Immature natural killer cell (primary cell): ENCODE measurements at places on chromosomes 2 and 18.

- peaks cover 10% of the 10 kb centered on the region for H3K4me1 ChIP-seq
- H3K27me3 ChIP-seq, result no peaks in the 10 kb centered on the region
- H3K27ac ChIP-seq, result no peak overlapping the region
- no peak for DNase-seq
- no peak overlapping the region for H3K4me3 ChIP-seq
These were observed 114.2 kb upstream of the ZNF236 start for GRCh38 chr18:76708071-76708721.

DNA sequence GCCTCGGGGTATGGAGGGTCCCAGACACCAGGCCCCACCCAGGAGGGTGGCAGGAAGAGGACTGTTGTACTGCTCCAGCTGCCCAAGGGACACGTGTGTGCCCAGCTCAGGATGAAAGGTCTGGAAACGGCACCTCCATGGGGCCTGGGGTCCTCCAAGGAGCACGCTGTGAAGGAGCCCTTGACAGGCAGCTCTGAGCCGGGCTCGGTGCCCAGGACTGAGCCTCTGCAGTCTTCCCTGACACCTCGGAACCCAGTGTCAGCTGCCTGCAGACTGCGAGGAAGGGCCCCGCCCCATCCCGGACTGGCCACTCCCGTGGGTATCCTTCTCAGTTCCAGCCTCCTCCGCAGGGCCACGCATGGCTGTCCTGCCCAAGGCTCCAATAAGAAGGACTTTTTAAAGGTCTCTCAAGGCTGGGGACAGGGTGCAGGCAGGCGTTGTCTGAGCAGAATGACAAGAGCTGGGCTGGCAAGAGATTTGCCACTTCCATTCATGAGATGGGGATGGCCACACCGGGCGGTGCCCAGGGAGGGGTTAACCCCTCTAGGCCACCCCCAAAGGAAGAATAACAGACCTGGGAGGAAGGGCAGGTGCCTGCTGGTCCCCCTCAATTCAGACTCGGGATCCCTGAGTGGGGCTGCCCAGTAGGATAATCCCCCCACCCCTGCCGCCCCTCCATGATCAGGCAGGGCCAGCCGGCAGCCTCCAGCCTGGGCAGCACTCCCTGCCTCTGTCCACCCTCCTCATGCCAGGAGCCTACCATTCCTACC lies 8.9 kb downstream of the ECEL1 start:
- H3K27ac ChIP-seq, result no peak overlapping the region
- no peaks in the 10 kb centered on the region for H3K27me3 ChIP-seq
- no peaks in the 10 kb centered on the region for H3K4me1 ChIP-seq
- H3K36me3 ChIP-seq, result no peaks in the 10 kb centered on the region
- no peak for DNase-seq

DNA sequence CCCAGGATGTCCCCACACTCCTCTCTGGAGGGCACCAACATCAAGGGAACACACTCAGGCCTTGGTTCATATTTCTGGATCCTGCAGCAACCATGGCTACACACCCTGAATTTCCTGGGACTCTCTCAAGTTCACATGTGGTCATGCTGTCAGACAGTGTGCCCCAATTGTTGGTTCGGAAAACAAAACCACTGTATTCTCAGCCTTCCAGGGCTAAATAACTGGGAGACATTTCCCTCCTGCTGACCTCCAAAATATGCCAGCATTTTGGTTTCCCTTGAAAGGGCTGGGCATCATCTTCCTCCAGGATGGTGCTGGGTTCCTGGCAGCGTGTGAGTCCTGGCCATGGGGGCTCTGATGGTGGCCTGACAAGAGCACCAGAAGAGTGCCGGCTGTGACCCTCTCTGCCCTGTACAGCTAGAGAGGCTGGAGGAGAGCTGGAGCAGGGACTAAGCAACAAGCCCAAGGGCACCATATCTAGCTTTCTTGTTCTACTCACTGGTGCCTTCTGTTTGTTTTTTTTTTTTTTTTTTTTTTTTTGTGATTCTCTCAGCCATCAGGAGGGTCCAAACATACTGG lies 37.5 kb upstream of the WIPF1 start:
- peaks cover 6% of the 10 kb centered on the region for H3K27me3 ChIP-seq
- H3K36me3 ChIP-seq, result peaks cover 3% of the 10 kb centered on the region
- peak overlapping the region; percentile 99 for H3K4me3 ChIP-seq
- H3K27ac ChIP-seq, result peak overlapping the region; percentile 95
- peak; percentile 52 for DNase-seq

GRCh38 chr2:197121255-197121654 lies 189.3 kb downstream of the ANKRD44 start:
- peaks cover 6% of the 10 kb centered on the region for H3K27me3 ChIP-seq
- peak overlapping the region; percentile 52 for H3K4me3 ChIP-seq
- peaks cover 63% of the 10 kb centered on the region for H3K36me3 ChIP-seq
- peak; percentile 54 for DNase-seq
